Chondrocyte (in vitro differentiated cells): ENCODE measurements at places on chromosomes 12 and 14.
A peak's percentile ranks its signal among the peaks of the same experiment; 100 is the strongest.

- DNase-seq: no peak
Observed at GRCh38 chr12:121858662-121859572, at the start of gene HPD. HPD (minus strand) TSS chr12:121858859; CDS start chr12:121858823, 36 bp downstream.

GRCh38 chr12:77685112-77685511, 145.6 kb upstream of the NAV3 start:
- no peak for DNase-seq

DNA sequence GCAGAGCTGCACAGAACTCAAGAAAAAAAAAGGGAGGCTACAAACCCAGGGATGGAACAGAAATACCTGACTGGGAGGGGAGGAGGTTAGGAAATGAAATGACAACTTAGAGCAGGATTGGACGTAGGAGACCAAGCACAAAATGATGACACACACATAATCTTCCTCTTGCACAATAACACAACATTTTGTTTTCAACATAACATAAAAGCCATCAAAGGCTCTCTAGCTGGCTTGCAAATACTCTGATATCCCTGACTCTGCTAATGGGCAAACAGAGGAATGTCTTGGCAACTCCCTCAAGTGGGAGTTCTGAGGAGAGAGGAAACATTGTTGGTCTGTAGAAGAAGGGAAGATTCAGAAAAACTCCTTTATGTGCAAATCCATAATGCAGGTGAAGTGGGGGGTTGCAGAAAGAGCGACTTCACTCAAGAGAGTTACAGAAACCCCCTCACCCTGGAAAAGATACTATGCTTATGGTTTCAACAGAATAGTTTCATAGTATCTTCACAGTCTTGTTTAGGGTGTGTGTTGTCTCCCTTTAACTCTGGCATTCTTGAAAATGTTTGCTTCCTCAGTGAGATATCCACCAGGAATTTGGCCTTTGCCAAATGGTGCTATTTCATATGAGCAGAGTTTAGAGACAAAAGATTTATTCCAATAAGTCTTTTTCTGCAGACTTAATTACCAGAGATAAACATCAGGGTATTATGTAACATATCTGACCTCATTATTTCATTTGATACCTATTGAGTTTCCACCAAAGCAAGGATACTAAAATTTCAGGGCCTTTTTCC, 43.8 kb upstream of the LTBP2 start:
- no peak for DNase-seq

DNA sequence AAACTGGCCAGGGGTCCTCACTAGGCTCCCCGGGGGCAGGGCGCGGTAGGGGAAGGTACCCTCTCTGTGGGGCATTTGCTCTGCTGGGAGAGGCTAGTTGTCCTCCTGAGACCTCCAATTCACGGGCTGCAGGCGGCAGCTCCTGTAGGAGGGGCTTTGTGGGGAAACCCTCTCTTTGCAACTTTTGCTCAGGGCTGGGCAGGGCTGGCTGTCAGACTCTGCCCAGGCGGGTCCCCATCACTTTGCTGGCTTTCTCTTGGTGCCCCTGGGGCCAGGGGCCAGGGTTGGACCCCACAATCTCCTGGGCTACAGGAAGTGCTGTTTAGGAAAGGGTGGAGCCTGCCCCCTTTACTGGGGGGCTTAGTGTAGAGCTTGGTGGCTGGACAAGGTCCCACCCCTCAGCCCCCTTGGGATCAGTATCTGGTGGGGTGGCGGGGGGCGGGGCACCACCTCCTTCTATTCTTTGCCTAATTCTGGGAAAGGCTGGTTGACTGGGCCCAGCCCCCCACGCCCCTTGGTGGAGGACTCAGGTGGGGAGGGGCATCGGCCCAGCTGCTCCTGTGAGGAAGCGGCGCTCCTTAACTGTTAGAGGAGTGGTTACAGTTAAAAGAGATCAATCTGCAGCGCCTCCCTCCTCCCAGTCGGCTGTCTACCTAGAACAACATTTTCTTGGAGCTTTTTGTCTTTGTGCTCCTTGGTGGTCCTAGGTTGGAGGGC, 918.7 kb downstream of the AACS start:
- no peak for DNase-seq

DNA sequence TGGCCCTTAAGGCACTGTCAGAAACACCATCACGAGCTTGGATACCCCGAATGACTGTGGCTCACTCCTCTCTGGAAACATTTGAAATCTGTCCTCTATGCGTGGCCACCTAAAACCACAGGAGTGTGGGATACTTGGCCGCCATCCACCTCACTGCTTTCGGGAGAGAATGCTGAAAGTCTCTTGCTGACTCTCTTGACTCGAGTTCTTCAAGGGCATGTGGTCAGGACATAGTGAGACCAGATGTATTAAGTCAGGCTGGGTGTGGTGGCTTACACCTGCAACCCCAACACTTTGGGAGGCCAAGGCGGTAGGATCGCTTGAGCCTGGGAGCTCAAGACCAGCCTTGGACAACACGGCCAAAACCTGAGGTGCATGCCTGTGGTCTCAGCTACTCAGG, 174.7 kb upstream of the ALG10B start:
- DNase-seq: no peak

GRCh38 chr12:53726946-53727309, 324 bp downstream of the CALCOCO1 start:
- DNase-seq: no peak

- no peak for DNase-seq
Observed at GRCh38 chr12:3680919-3681594, 71.9 kb downstream of the CRACR2A start.

GRCh38 chr12:57733928-57734327, 4.6 kb downstream of the AGAP2 start:
- no peak for DNase-seq

- DNase-seq: no peak
Observed at GRCh38 chr14:22500954-22501726, 87.9 kb downstream of the DAD1 start.

- no peak for DNase-seq
Observed at GRCh38 chr12:64716839-64717455, 42.3 kb downstream of the GNS start.

- no peak for DNase-seq
Observed at GRCh38 chr12:113990250-113991223, 24.4 kb upstream of the RBM19 start.

DNA sequence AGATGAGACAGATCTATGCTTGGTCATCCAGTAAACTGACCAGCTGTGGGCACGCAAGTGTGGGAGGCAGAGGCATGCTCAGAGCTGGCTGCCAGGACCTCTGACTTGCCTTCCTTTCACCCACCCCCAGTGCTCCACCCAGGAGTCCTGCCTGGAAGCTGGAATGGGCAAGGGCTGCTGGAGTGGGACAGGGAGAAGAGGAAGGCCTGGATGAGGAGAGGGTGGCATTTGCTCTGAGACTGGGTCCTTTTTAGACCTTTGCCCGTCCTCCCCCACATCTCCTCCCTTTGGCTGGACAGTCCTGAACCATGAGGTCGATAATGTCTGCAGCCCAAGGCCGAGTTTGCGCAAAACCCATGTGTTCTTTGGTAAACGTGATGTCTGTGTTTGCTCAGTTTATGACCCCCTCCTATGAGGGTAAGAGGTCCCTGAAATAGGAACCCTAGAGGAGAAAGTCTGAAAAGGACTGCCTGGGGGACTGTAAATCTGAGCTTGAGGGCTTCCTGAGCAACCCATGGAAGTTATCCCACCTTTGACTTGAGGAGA, 3.8 kb upstream of the INHBE start:
- DNase-seq: peak; percentile 59

DNA sequence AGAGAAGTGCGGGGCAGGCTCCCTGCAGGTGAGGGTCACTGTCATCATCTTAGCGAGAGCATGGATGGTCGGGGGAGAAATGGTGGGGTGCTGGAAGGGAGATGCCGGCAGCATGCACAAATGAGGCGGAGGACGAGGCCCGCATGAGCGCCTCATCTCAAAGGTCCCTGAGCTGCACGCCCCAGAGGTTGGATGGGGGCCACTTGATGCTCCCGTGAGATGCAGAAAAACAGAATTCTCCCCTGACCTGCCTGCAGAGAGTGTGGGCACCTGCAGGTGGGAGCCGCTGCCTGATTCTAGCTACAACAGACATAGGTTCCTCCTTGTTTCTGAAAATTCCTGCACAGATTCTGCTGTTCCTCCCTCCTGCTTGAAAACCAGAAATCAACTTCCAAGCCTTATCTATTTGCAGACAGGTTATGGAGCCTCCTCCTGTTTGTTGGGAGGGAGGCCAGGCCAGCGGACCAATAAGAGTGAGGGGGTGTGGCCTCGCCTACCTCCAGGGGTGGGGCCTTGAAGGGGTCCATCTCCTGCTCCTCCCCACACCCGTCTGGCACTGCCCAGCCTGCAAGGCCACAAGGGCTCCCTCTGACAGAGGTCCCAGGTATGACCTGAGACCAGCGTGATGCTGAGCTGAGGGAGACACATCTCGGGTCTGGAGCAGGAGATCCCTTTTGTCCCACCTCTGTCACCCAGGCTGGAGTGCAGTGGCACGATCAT, 67.2 kb downstream of the KDM2B start:
- DNase-seq: no peak

DNA sequence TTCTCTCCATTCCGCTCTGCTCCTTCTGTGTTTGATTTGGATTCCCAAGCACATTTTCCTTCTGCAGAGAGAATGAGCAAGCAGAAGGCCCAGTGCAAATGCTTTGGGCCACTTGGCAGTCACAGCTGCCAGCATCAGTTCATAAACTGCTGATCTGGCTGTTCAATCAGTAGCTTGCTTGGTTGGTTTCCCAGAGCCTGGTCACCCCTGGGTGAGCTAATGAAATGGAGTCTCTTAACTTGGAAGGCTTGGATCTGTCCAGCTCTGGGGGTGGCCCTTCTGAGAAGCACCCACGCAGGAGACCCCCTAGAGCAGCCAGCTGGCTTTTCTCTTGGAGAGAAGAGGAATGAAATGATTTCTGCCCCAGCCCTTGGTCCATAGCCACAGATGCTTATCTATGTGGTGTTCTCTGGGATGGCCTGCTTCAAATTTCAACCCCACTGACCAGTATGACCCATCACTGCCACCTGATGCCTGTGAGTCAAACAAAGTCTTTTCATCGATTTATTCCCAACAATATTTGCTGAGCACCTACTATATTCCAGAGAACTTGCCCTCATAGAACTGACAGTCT, 30.3 kb downstream of the FAIM2 start:
- DNase-seq: peak; percentile 11

DNA sequence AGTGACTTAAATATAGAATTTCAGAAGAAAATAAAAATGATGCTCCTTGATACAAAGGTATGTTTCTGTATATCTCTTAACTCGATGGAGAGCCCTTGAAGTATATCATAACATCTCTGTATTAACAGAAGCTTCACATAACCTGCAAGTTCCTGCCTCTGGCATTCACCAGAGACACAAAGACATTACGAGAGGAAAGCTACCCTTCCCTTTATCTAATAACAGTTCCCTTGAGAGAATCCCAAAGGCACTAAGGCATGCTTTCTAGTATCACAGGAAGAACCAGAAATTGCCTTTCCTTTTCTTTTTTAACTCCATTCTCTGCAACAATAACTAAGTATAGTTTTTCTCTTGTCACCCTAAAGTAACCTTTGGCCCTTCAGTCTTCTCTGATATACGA, 164.5 kb downstream of the MGAT4C start:
- no peak for DNase-seq

DNA sequence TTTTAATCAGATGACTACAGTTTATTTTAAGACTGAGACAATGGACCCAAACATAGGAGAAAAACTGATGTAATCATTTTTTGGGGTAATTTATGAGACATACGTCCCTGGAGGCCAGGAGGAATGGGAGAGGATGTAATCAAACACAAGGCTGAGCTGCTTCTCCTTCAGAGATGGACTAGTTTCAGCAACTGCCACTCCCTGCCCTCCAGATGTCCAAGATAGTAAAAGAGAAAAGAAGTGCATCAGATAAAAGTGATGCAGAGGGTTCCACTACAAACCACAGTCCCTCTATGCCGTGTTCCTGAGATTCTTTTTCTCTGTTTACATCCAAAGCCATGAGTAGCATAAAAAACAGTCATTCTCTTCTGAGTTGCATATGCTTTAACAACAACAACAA, 101.1 kb downstream of the DACT1 start:
- DNase-seq: no peak

- no peak for DNase-seq
Observed at GRCh38 chr12:90593596-90594295, 361.2 kb downstream of the CCER1 start.

GRCh38 chr12:48996794-48997718, 2.1 kb downstream of the DDN start:
- peak; percentile 94 for DNase-seq

GRCh38 chr12:67483871-67484554, 164.5 kb upstream of the DYRK2 start:
- DNase-seq: no peak

DNA sequence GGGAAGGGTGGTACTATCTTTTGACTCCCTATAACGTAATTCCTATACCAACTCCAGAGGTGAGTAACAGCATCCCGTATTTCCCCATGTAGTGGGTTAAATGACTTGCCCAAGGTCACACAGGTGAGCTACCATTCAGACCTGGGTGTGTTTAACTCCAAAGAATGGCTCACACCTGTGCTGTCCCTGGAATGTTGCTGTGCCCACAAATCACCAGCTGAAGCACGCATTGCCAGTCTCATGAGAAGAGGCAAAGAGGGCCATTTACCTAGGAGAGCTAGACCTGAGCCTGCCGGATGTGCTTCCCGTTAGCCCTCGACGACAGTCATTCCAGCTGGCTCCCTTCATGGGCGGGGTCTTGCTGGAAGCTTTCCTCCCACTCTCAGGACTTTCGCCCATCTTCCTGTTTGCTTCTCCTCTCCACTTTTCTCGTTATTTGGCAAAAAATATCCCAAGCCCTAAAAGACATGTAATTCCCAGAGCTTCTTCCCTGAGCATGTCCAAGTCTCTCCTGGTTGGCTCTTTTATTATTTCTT, 106.6 kb upstream of the VASH1 start:
- DNase-seq: no peak

- DNase-seq: no peak
Observed at GRCh38 chr14:74979029-74979428, 23.6 kb upstream of the PGF start.

DNA sequence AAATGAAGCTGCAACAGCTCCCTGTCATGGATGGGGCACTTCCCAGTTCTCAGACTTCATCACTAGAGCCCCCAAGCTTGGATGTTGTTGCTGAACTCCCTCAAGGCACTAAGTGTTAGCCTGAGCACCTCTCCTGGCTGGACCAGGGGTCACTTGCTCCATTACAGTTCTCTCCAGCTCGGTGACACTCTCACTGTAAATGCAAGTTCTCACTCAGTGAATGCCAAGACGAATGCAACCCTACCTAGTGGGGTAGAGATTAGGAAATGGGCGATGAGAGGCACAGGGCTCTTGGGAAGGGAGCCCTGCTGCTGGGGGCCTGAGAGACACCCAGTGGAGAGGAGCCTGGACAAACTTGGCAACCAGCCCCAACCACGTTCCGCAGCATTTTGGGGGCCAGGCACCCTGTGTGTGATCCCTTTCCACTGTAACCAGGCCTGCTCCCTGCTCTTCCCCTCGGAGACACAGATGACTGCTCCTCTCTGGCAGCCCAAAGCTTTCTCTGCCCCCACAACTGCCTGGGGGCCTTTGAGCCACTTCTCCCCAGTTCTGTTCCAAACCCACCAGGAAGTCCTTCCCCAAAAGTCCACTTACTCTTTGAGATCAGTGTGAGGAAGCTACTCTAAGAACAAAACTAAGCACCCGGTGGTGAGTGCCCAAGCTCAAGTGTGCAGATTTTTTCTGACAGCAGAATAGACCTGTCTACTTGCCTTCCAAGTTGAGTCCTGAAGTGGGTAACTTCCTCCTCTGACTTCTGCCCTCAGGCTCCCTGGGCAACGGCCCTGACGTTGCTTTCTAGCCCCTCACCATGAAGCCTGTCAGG, 8.0 kb upstream of the SELPLG start:
- no peak for DNase-seq
